ENCODE measurements at places on chromosomes 5 and 9.

- no peak for DNase-seq
Observed at GRCh38 chr9:69806627-69807026, 14.0 kb upstream of the CFAP95 start.

- DNase-seq = no peak
Observed at GRCh38 chr9:78680196-78680595, 383.3 kb downstream of the PSAT1 start.

GRCh38 chr5:120365656-120366446, 98.2 kb upstream of the PRR16 start:
- DNase-seq = no peak

DNA sequence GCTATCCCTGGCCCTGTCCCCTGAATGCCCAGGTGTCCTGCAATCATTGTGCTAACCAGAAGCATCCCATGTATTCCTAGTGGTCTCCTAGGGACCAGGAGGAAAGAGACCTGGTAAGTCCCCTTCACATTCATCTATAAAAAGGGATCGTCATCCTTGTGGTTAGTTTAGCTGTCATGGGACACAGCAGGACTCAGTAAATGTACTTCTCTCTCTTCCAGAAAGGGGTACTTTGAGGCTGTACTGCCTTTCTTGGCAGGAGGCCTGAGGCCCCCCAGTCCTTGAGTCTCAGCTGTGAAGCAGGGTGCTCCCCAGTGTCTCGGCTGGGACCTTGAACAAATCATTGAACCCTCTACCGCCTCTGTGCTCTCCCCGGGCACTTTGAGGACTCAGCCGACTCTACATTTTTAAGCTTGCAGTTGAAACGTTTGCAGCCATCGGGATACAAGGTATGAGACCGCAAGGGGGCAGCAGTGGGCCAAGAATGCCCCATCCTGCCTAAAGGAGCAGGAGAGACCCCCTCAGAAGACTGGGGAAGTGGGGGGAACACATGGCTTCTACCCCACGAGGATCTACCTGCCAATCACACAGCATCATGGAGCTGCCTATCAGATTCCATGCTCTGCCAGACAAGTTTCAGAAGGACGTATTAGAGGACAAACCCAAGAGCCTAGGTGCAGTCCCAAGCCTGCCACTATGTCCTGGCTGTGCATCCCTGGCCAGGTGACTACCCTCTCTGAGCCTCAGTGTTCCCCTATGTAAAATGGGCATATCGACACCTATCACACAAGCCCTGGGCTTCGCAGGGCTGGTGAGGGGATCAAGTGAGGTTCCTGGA, 2.4 kb upstream of the PHYKPL start:
- DNase-seq = peak; percentile 89

GRCh38 chr5:100469767-100470166, 65.4 kb upstream of the FAM174A start:
- DNase-seq = no peak

DNA sequence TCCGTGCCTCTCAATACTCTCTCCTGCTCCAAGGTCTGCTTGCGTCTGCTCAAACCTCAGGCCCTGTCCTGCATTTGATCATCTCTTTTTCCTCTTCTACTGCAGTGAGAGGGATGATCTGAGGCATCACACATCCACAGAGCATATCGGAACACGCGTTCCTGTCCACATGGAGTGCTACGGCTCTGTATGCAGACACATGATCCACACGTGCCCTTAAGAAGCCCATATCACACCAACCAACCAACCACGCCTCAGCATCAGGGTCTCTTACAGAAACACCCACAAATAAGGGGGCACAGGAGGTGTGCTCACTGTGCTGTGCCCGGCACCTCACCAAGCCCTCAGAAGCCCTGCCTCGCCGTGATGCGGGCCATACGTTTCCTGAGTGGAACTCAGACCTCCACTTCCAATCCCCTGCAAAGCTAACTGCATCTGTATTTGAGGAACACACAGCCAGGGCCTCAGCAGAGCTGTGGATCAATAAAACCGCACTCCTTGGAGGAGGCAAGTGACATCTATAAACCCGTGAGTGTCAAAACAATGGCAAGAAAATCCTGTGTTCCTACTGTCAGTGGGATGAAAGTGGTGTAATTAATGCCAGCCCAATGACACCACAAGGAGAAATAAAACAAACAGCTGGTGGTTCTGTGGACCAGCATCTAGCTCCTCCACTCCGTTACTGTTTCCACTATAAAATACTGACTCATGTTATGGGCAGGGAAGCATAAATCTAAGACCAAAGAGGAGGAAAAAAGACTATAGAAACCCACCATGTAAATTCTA, 40.4 kb downstream of the AK8 start:
- no peak for DNase-seq

GRCh38 chr5:162593881-162594280, 526.3 kb downstream of the GABRG2 start:
- DNase-seq = no peak

Data from ELF-1 (cell line).